ENCODE measurements at places on chromosomes 6 and 20.
A peak's percentile ranks its signal among the peaks of the same experiment; 100 is the strongest.

DNA sequence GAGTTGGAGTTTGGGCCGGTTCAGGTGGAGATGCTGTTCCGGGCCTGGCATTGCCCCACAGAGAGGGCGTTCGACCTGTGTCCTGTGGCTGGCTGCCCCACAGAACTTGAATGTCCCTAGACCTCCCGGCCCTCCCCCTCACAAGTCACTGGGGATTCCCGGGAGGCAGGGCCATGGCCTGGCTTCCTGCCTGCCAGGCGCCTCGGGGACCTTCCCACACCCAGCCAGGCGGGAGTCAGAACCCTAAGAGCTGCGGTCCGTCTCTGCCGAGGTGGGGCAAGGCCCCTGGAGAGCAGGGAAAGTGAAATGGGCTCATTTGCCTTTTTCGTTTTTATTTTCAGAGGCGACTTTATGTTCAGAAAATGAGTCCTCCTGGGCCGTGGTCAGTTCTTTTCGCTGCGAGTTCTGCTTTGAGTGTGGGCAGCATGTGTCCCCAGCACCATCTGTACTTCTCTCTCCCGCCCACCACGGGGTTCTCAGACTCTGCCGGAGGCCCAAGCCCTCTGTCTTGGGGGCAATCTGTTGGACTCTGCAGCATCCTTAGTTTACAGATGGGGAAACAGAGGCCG, 8.5 kb downstream of the RBM38 start:
- DNase-seq: no peak

DNA sequence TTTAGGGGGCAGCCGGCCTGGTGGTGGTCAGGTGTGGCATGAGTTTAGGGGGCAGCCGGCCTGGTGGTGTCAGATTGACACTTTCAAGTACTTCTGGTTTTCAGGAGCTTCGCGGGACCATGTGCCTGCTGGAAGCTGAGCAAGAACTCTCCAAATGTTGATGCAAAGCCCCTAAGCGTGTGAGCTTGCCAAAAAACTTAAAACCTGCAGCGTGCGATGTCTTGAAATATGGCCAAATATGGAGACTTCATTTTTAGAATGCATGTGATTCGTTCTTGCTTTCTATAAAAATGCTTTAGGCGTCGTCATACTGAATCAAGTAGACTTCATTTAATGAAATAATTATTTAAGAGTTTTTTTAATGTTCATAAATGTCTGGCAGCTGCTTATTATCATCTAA, 149.4 kb downstream of the SMOC2 start:
- DNase-seq: no peak

DNA sequence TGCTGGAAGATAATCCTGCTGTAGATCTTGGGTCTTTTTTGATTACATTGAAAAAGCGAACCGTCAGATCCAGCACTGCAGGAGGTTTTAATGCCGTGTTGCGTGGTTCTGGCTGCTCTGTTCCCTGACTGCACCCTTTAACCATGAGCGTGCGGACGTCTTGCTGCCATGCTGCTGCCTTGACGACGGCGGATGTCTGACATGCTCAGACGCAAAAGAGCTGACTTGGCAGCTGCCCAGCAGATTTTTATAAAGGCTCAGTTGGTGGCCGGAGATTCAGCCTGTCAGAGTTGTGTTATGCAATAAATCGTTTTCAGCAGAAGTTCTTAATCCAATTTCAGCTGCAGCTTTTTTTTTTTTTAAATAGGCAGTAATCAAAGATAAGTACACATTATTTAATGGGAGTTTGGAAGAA, 119.4 kb downstream of the JARID2 start:
- peak; percentile 82 for DNase-seq

DNA sequence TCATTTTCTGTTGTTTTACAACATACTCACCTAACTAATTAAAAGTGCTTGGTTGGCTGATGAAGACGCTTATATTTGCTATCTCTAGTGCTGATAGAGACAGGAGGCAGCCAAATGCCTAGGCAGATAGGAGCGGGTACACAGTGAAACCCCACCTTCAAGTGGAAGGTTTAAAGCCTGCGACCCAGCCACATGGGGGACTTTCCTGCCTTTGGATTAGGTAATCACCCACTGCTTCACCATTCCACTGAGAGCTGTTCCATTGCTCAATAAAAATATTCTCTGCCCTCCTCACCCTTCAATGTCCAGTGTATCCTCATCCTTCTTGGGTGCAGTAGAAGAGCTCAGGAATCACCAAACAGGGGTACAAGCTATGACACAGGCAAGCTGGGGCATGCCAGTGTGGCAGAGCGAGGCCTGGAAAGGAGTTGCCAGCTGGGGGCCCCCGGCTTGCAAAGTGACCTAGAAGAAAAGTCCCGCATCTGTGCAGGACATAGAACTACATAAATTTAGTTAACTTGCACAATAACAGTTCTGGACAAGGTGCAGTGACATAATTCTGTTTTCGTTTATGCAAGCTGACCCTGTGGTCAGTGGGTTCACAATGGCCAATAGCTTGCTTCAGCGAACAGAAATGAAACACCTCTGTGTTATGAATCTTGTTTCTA, 112.0 kb upstream of the MLIP start:
- DNase-seq: no peak

- DNase-seq: no peak
These were observed 85.0 kb downstream of the DTD1 start for GRCh38 chr20:18672834-18673233.

GRCh38 chr20:58256842-58257241, 28.4 kb upstream of the ANKRD60 start:
- no peak for DNase-seq

GRCh38 chr6:161481786-161482516, 208.1 kb upstream of the AGPAT4 start:
- peak; percentile 95 for DNase-seq

GRCh38 chr6:63589952-63590411, 17.7 kb downstream of the LOC128125822 start:
- DNase-seq: no peak

DNA sequence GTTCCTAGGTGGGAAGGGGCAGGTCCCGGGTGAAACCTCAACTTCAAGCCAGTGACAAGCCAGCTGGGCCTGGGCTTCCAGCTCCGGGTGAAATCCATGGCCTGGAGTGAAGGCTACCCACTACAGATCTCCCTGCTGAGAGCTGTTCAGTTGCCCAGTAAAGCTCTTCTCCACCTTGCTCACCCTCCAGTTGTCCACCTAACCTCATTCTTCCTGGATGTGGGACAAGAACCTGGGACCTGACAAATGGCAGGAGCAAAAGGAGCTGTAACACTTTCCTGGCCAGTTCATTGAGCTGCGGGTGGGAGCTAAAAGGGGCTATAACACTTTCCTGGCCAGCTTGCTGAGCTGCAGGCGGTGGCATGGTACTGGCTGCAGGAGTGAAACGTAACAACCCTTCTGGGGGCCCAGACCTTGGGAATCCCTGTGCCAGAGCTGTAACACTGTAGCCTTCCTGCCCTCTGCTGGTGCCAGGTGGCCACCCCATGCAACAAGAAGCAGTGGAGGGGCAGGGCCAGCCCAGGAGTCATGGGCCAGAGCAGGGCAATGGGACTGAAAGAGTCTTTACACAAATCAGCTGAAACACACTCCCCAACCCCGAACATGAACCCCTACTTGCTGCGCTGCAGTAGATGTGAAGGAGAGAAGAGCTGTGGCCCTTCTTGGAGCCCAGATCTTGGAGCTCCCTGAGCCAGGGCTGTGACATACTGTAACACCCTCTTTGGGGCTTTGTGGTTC, 3.6 kb upstream of the HINT3 start:
- DNase-seq: no peak

DNA sequence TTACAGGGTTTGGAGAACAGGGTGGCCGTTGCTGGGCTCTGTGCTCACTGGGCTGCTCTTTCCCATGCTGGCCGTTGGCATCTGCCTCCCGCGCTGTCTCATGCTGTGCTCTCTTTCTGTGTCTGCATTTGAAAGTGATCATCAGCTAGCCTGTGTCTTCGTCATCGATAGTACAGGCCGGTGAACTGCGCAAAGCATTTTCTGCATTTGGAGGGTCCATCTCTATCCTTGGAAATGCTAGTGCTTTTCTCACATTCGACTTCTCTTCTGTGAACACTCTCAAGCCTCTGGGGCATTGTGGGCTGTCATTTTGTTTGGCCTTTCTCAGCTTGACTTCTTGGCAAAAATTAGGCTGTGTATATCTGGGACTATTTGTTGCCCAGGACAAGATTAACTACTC, 6.8 kb upstream of the SNHG17 start:
- DNase-seq: no peak

GRCh38 chr6:132491303-132491702, 21.6 kb downstream of the STX7 start:
- DNase-seq: no peak

DNA sequence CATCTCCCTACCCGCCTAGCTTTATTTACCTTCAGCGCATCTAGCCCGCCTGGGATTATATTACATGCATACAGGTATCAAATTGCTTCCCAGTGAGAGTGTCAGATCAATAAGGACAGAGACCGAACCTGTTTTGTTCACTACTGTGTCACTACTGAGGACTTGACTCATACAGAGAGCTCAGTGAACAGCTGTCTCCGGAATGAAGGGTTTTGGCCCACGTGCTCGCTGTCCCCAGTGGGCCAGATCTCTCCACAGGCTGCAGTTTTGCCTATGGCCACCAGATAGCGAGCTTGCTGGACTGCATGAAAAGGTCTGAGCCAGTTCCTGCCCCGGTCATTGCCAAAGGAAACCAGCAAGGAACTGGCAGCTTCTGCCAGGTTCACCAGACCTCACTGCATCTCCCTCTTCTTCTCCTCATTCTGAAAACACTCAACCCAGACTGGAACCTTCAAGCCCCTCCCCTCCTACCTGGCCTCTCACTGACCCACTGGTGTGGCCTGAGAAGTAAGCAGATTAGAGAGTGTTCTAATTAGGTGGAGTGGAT, 150.8 kb downstream of the ZMYND8 start:
- no peak for DNase-seq

DNA sequence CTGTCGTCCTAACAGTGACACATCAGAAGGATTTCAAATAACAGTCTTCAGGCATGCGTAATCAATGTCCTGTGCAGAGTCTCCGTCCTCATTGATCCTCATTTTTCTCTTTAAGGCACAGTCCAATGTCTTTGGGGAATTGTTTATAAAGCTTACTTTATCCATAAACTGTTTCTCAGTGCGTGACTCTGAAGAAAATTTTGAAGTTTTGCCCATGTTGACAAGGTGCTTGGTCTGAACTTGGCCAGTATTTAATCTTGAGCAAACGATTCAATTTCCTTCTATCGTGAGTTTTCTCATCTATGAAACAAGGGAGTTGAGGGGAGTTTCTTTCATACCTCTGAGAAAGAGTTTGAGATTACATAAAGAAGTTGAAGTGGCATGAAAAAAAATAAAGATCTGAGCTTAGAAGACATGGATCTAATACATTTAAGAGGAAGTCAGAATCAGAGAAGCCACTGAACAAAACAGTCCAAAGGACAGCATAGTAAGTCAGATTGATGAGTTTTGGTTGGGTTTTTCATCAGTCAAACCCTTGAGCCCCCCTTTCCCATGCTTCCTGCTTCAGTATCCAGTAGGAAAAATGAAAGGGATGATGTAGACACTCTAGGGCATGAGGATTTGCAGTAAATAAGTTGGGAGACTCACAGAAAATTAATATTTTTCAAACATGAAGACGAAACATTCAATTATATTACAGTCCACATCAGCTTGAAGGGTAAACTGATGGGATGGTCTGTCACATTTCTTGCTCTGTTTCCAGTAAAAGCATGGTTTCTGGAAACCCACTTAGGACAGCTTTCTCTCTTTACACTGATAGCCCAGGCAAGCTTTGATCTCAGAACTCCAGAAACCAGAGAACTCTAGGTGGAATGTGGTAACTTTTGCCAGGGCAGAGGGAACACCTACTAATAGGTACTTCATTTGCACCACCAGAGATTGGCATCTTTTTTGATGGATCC, 8.1 kb downstream of the EDN1 start:
- DNase-seq: no peak

GRCh38 chr6:163438940-163439335, 24.4 kb downstream of the QKI start:
- no peak for DNase-seq

GRCh38 chr6:19454001-19454720, 383.0 kb upstream of the ID4 start:
- DNase-seq: no peak

- DNase-seq: no peak
These were observed 163.6 kb downstream of the SYNDIG1 start for GRCh38 chr20:24633026-24633425.

DNA sequence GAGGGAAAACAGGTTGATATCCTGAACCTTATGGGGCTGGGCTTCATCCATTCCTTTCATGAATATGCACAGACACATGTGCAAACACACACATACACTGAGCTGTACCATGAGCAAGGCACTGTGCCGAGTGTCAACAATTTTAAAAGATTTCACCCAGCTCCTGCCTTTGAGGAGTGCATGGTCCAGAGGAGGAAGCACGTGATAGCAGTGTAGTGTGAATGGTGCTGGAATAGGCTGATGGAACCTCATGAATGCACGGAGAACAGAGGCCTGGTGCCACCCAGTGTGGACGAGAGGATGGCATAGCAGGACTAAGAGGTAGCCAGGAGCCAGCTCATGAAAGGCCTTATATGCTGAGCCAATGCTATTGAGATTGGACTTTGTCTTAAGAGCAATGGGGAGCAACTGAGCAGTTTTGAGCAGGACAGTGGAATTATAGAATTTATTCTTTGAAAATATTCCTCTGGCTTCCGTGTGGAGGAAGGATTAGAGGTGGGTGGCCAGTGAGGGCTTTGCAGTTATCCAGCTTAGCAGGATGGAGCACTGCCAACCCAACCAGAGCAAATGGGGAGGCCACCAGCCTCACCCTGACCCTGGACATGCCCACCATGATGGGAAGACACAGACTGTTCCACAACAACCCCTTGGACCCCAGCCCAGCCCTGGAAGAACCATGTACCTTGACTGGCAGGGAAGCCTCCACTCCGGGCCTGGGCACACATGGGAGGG, 84.4 kb downstream of the UNC5CL start:
- DNase-seq: no peak

DNA sequence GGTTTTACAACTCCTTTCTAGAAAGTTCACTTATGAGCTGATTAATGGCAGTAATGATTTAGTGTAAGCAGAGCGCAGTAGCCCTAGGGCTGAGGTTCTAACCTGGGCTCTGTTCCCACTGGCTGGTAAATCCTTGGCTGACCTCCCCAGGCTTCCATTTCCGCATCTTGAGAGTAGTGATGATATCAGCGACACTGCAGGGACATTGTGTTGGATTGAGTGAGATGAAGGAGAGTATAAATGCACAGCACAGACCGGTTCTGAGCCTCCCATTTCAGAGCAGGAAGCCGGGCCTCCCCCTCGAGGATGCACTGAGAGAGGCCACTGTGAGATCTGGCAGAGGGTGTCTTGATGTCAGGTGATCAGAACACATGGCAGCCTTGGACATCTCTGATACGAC, 477.2 kb upstream of the SULF2 start:
- no peak for DNase-seq

DNA sequence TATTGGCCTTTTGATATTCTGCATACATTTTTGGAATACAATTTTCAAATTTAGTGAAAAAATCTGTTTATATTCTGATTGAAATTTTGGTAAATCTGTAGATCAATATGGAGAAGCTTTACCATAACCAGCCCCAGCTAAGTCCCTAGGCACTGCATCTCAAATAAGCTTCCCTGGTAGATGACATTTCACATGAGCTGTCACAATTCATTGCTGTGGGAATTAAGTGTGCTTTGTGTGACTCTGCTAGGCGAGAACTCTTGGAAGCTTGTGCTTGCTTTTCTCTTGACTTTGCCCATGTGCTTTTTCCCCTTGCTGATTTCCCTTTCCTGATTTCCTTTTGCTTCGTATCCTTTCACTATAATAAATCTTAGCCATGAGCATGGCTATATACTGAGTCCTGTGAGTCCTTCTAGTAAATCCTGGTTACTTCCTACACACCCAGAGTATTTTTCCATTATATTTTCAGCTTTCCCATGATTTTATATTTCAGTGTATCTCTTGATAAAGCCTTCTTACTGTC, 166.5 kb upstream of the MMS22L start:
- DNase-seq: no peak
